Activated naive CD8-positive, alpha-beta T cell treated with anti-CD3 and anti-CD28 coated beads, Interleukin-2, amount 50 U/mL, for 24 hours (primary cell): ENCODE measurements at places on chromosomes 4 and X.

GRCh38 chrX:87736576-87736975 lies 219.0 kb downstream of the KLHL4 start:
- no peak for DNase-seq

GRCh38 chr4:57051095-57051494 lies 59.1 kb downstream of the IGFBP7 start:
- DNase-seq, result no peak

- DNase-seq, result no peak
These were observed 58.8 kb downstream of the SPINK2 start for GRCh38 chr4:56762484-56763250.

GRCh38 chr4:36394352-36394903 lies 113.0 kb downstream of the DTHD1 start:
- DNase-seq, result peak; percentile 15

DNA sequence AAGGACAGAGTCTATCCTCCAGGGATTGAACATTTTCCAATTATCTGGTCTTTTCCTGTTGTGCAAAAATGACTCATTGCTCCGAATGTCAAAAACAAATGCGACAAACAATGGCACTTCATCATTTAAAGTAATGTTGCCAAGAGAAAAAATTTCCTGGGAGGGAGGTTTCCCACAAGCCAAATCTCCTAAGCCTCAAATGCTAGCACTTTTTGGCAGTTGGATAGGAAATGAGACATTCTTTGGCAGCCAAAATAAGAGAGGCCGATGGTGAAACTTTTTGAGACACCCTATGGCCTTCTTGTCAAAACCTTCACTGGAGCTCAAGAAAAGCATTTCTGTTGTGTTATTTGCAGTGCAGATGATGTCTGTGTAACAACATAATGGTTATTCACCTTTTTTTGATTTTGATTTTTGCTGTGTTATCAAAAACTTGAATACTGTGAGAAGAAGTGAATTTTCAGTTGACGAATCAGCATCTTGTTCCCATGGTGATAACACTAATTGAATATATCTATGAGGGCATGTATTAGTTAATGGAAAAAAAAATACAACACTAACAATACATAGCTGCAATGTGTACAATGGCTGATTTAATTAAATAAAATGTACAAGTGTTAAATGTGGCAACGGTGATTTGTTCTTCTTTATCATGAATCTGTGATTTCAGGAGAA lies 333.8 kb downstream of the ANK2 start:
- no peak for DNase-seq

DNA sequence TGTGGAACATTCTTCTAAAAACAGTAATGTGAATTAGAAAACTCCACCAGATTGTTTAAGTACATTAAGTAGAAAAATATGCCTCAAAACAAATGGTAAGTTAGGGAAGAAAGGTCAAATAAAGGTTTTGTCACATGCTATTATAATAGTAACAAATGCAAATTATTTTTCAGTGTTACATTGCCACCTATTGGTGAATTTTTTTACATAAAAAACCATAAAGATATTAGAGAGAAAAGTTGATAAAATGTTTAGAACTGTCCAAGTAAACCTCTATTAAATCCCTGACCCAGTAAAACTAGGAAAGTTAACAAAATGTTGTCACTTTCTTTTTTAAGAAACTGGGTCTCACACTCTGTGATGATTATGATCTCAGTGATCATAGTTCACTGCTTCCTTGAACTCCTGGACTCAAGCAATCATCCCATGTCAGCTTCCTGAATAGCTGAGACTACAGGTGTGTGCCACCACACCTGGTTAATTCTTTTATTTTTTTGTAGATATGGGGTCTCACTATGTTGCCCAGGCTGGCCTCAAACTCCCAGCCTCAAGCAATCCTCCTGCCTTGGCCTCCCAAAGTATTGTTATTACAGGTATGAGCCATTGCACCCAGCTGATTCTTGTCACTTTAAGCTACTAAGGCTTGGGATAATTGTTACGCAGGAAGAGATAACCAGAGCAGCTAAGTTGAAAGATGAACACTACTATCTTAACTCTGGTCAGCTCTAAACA lies 157.6 kb downstream of the ATRX start:
- no peak for DNase-seq

GRCh38 chrX:149541521-149542047 lies 772 bp downstream of the EOLA1 start:
- DNase-seq, result no peak

GRCh38 chrX:105697984-105698781 lies 124.2 kb upstream of the NRK start:
- DNase-seq, result no peak

DNA sequence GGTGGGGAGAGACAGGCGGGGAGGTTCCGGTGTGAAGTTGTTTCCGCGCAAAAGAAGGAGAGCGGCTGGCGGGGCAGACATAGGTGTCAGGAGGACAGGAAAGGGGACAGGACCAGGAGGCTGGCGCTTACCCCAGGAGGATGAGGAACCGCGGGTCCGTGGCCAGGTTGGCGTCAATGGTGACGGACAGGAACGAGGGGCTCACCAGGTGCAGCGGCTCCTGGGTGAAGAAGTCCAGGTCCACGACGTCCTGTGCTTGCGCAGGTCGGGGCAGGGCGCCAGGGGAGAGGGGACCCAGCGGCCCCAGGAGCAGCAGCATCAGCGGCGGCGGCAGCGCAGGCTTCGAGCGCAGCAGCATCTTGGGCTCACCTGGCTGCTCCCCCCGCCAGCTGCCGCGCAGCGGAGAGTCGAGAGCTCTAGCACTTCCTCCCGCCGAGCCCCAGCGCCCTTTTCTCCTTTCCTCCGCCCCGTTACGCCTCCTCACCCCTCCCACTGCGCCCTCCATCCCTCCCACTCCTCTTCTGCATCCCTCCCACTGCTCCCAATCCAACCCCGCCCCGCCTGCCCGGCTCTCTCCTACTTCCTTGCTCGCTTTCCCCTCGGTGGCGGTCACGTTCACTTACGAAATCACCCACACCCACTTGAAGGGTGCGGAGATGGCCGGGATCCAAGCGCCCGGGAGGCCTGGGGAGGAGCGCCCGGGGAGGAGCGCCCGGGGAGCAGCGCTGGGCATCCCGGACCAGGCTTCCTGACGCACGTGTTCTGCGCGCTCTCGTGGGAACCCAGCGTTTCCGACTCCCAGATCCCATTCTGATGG lies at the start of gene HPSE:
HPSE (minus strand) TSS at position 424 of the 817 bp plus-strand sequence; CDS start at position 358, 66 bp downstream.
- DNase-seq, result peak; percentile 61

GRCh38 chr4:41510179-41510578 lies 27.8 kb upstream of the LIMCH1 start:
- no peak for DNase-seq

DNA sequence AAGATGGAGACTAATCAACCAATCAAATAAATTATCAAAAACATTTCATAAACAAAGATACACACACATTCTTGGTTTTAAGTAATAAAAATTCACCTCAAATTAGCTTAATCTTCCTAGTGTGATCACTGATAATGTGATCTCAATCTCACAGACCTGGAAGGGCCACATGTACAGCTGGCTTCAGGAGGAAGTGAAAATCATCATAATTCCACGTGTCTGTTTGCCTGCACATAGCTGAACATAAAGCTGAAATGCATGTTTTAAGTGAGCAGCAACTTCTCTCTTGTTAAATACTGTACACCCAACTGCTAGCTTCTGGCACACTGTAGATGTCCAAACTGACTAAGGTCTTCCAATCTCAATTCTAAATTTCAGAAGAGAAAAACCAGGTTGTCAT lies 53.8 kb downstream of the ARHGAP6 start:
- DNase-seq, result no peak

GRCh38 chrX:30659421-30659820 lies 6.2 kb downstream of the GK start:
- no peak for DNase-seq

- DNase-seq, result no peak
These were observed 20.6 kb downstream of the SORCS2 start for GRCh38 chr4:7212921-7213320.

- DNase-seq, result no peak
These were observed 43.7 kb downstream of the NLGN4X start for GRCh38 chrX:6184900-6185515.

- DNase-seq, result no peak
These were observed 631 bp downstream of the EVC start for GRCh38 chr4:5711479-5712184.

DNA sequence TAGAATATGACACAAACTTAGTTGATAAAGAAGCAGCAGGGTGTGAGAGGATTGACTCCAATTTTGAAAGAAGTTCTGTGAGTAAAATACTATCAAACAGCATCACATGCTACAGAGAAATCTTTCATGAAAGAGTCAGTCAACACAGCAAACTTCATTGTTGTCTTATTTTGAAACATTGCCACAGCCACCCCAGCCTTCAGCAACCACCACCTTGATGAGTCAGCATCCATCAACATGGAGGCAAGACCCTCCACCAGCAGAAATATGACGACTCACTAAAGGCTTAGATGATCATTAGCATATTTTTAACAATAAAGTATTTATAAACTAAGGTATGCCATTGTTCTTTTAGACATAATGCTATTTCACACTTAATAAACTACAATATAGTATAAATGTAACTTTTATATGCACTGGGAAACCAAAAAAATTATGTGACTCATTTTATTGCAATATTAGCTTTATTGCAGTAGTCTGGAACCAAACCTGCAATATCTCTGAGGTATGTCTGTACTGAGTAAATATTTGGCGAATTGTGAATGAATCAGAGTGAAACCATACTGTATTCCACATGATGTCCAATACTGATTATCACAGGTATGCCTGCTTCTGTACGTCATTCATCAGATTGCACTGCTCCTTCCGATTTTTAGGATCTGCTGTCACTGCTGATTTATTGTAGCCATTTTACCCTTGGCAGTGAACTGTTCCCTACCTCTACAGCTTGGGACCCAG lies 11.6 kb downstream of the FRMPD4 start:
- DNase-seq, result no peak

DNA sequence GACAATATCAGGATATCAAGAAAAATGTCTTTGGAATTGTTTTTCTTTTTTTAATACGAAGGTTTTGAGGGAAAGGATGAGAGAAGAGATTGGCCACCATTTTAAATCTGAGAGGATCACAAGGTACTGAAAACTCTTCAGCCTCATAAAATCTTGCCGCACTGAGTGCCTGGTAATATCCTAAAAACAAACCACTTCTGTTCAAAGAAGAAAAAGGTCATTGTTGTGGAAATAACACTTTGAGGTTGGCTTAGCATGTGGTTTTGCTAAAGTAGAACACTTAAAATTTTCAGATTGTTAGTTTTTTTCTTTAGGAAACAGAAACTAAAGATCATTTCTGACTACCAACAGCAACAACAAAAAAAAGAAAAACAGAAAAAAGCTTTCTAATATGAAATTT lies 1.0 kb upstream of the CLDN22 start:
- no peak for DNase-seq

DNA sequence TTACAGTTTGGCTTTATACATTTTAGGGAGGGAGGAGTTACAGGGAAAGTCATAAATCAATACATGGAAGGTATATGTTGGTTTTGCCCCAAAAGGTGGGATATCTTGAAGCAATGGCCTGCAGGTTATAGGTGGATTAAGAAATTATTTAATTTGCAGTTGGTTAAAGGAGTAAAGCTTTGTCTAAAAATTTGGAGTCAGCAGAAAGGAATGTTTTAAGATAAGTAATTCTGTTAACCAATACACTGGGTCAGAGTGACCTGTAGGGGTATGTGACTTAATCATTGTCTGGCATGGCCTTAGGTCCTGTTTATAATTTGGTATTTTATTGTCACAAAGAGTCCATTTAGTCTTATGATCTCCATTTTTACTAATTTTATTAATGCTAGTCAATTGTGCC lies 115.0 kb downstream of the AGTR2 start:
- DNase-seq, result no peak

DNA sequence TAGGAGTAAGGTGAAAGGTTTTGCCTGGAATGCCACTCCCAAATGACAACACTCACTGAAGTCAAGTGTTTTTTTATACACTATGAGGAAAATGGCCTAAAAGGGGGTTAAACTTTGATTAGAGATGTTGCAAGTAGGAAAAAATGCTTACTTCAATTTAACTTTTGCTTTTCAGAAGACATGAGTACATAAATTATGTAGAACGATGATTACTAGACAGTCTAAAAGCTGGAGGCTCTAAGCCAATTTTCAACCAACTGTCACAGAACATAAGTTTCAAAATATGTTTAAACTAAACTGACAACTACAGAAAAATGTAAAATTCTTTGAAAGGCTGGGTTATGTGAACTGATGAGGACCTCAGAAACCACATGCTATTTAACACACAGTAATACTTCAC lies 83.4 kb downstream of the SHISA3 start:
- no peak for DNase-seq

GRCh38 chr4:1784789-1785591 lies 8.1 kb upstream of the FGFR3 start:
- no peak for DNase-seq

GRCh38 chrX:130030826-130031225 lies 48.4 kb downstream of the BCORL1 start:
- DNase-seq, result no peak

- DNase-seq, result no peak
These were observed 37.0 kb downstream of the GUCY1A1 start for GRCh38 chr4:155703486-155704247.

DNA sequence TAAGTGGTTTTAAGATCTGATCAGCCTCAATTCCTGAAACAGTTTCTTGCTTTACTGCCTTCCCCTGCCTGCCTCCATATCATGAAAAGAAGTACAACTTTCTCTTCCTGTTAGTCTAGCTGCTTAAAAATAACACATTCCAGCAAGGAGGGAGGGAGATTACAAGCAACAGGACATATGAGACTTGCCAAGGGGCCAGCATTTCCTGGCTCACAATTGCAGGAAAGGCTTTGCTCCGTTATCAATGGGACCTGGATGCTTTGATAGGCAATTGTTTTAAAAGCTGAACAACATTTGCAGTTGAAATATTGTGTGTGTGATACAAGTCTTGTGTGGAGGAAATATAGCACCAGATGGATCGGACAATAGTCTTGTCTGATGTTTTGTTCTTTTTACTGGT lies 425.0 kb downstream of the FAT4 start:
- no peak for DNase-seq

GRCh38 chr4:40887764-40888131 lies 138.0 kb downstream of the NSUN7 start:
- DNase-seq, result no peak

GRCh38 chr4:38416450-38417014 lies 247.5 kb upstream of the KLF3 start:
- no peak for DNase-seq

GRCh38 chr4:41856797-41857196 lies 78.4 kb upstream of the TMEM33 start:
- no peak for DNase-seq

- no peak for DNase-seq
These were observed 17.3 kb upstream of the F11 start for GRCh38 chr4:186248643-186249042.
